Large intestine (tissue), 12 donors: ENCODE measurements at places on chromosomes 5 and 9. TPM values are rescaled to one million over a fixed set of nuclear protein-coding genes. Genes with fewer than 3 reads are reported as not detected.

- H3K36me3 ChIP-seq: no peaks in the 10 kb centered on the region
- peak; percentile 17 for DNase-seq
- no peaks in the 10 kb centered on the region for H3K4me1 ChIP-seq
Observed at GRCh38 chr5:91170266-91170665, 212.9 kb downstream of the ARRDC3 start.

DAPK1 gene
- polyA plus RNA-seq: 24.9 TPM

DNA sequence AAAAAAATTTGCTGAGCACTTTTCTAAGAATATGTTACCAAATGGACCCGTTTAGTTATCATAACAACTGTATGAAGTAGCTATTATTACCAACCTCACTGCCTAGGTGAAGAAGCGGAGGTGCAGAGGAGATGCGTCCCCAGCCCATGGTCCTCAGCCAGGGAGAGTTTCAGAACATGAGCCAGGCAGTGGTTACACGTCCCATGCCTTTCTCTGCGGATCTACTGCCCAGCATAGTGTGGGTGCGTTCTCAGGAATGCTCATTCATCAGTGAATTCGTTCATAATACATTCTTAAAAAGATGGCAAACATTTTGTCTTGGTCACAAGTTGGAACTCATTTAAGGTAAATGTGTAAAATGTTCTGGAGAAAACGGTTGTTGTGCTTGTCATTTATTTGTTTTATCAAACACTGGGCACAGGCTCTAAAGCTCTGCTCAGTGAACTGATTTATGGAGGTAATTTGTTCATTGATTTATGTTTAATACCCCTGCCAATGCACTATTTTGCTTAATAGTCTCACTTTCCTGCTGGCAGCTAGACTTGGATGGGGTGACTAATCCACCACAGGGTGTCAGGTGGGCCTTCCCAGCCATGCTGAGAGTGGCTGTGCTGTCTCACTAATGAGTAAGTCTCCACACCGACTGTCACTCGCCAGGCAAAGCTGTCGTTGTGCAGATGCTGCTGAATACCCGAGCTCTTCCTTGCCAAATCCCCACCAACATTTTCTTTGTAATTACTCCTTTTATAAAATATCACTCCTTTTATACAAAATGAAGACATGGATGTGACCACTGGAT lies 248.8 kb downstream of the TENT4A start:
- H3K27me3 ChIP-seq: no peaks in the 10 kb centered on the region
- DNase-seq: no peak
- no peaks in the 10 kb centered on the region for H3K4me1 ChIP-seq
- H3K36me3 ChIP-seq: no peaks in the 10 kb centered on the region

DNA sequence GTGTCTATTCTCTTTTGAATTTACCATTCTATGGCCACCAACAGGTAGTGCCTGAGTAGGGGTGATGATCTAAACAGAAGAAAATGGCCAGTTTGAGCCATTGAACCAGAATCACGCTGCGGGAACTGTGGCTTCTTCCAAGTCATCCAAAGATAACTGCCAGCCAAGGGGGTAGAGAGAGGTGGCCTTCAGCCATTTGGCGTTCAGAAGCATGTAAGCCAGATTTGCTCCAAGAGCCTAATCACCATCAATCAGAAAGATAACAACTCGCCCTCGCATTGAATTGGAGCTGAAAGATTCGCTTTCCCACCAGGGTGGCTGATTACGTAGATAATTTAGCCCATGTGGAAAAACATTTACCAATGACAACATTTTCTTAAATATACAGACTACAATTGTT lies 1302.7 kb upstream of the DMAC1 start:
- H3K36me3 ChIP-seq: no peaks in the 10 kb centered on the region
- H3K27ac ChIP-seq: no peak overlapping the region
- no peak for DNase-seq
- no peaks in the 10 kb centered on the region for H3K27me3 ChIP-seq

DNA sequence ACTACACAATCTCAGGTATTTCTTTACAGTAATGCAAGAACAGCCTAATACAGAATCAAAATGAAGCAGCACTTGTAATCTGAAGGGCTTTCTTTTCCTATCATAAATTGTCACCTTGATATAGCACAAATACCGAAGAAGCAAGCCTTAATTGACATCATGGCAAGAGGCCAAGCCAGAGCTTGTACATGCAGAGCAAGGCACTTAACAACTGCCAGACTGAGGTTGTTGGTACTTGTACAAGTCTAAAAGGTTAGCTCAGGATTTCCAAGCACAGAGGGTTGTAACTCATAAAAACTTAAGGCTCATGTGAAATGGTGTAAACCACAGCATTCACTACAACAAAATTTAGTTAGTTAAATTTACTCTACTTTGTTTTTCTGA lies 158.8 kb upstream of the SPEF2 start:
- H3K36me3 ChIP-seq: no peaks in the 10 kb centered on the region
- no peak overlapping the region for H3K4me3 ChIP-seq
- no peaks in the 10 kb centered on the region for H3K27me3 ChIP-seq

KCNIP1 gene
- polyA plus RNA-seq: 2.8 TPM

DNA sequence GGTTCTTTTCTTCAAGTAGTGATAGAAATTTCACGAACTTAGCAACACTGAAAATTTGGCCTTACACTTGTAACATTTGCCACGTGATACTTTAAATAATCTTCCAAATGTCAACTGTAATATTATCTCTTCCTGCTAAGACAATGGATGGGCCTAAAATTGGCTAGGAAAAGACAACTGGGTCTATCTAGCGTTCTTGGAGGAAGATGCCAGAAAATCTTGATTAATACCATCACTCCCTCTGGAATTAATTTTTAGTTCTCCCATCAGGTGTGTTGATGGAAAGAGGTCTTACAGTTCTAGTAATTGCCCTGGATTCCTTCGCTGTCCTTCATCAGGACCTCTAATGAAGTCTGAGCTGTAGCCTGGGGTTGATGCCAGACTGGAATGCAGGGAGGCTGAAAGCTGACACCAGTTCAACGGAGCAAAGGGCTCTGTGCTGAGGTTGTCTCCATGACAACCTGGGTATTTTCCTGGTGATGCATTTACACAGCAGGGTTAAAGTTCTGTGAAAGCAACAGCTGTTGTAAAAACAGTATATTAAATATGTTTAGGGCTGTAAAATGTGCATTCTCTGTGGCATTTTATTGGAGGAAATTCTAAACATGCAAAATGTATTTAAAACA lies 92.3 kb downstream of the GAS1 start:
- no peaks in the 10 kb centered on the region for H3K4me1 ChIP-seq
- peak; percentile 76 for DNase-seq
- no peak overlapping the region for H3K27ac ChIP-seq
- H3K4me3 ChIP-seq: no peak overlapping the region

KCNV2 gene
- polyA plus RNA-seq: 0.09 TPM

DNA sequence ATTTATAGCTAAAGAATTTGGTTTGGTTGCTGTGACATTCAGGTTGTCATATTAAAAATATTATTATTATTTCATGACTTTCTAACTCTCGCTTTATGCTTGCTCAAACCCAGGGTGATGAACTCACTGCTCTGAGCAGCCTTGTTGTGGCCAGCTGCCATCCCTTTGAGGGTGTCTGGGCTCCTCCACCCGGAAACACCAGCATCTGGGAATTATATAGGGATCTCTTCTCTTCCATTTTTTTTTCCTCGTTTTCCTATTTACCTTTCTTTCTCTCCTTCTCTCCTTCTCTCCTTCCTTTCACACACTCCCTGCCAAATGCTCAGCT lies 355.8 kb upstream of the SMARCA2 start:
- no peaks in the 10 kb centered on the region for H3K36me3 ChIP-seq
- H3K4me3 ChIP-seq: no peak overlapping the region
- no peak for DNase-seq
- H3K27me3 ChIP-seq: no peaks in the 10 kb centered on the region
- no peaks in the 10 kb centered on the region for H3K4me1 ChIP-seq
- H3K27ac ChIP-seq: no peak overlapping the region

DAB2IP gene
- polyA plus RNA-seq: 33.0 TPM

DNA sequence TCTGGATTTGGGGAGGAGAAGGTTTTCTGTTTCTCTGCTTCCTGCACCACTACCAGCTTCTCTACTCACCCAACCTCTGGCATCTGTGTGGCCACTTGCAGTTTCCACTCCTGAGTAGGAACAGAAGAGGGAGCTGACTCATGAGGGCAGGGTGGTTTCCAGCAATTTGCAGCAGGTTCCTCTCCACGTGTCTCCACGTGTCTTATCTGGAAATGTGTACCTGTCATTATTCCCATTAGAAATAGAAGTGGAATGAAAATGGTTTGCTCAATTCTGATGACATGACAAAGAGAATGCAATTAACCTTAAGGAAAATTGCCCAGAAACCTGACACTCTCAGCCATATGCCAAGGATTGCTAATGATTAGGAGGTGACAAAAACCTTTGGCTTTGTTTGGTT lies 33.0 kb downstream of the EGFLAM start:
- no peaks in the 10 kb centered on the region for H3K36me3 ChIP-seq
- H3K27me3 ChIP-seq: no peaks in the 10 kb centered on the region
- H3K4me3 ChIP-seq: no peak overlapping the region
- DNase-seq: no peak
- H3K4me1 ChIP-seq: no peaks in the 10 kb centered on the region

- peak overlapping the region; percentile 43 for H3K27ac ChIP-seq
- peak overlapping the region; percentile 11 for H3K4me3 ChIP-seq
- H3K4me1 ChIP-seq: peaks cover 6% of the 10 kb centered on the region
Observed at GRCh38 chr5:75668977-75669689, 48.1 kb downstream of the POC5 start.

NSUN2 gene
- 83.8 TPM for polyA plus RNA-seq

- H3K27ac ChIP-seq: no peak overlapping the region
- no peak overlapping the region for H3K4me3 ChIP-seq
- no peaks in the 10 kb centered on the region for H3K36me3 ChIP-seq
- DNase-seq: no peak
- H3K27me3 ChIP-seq: no peaks in the 10 kb centered on the region
- H3K4me1 ChIP-seq: no peaks in the 10 kb centered on the region
Observed at GRCh38 chr9:116644091-116644688, 42.9 kb upstream of the TRIM32 start.

- no peaks in the 10 kb centered on the region for H3K27me3 ChIP-seq
- no peak overlapping the region for H3K27ac ChIP-seq
- no peak for DNase-seq
- no peaks in the 10 kb centered on the region for H3K4me1 ChIP-seq
- H3K4me3 ChIP-seq: no peak overlapping the region
Observed at GRCh38 chr5:28954074-28954473, 1915.7 kb upstream of the CDH9 start.
